ENCODE measurements at places on chromosomes 2 and 18. TPM values are rescaled to one million over a fixed set of nuclear protein-coding genes. Genes with fewer than 3 reads are reported as not detected.

The FAP gene
- 95.7 TPM for polyA plus RNA-seq

The CNDP1 gene
- polyA plus RNA-seq, result 0.31 TPM

DNA sequence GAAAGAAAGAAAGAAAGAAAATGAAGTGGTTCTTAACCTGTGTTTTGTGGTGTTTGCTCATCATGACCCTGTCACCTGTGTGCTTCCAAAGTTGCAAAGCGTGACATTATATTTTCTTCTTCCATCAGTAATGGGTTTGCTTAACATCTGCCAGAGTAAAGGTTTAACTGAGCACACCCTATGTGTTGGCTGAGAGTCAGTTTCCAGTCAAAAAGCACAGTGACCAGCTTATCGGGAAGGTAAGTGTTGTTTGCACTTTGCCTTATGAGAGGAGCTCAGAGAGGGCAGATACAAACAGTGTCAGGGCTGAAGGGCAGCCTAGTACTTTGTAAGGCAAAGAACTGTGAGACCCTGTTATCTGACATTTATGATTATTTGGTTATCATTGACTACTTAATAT, 406.2 kb upstream of the CWC22 start:
- no peak for DNase-seq

GRCh38 chr2:240687045-240687740, 4.5 kb upstream of the AQP12A start:
- no peak for DNase-seq

GRCh38 chr18:2879889-2880288, 33.1 kb downstream of the EMILIN2 start:
- no peak for DNase-seq

- DNase-seq, result no peak
These were observed 54.5 kb downstream of the ACVR1 start for GRCh38 chr2:157821519-157822131.

DNA sequence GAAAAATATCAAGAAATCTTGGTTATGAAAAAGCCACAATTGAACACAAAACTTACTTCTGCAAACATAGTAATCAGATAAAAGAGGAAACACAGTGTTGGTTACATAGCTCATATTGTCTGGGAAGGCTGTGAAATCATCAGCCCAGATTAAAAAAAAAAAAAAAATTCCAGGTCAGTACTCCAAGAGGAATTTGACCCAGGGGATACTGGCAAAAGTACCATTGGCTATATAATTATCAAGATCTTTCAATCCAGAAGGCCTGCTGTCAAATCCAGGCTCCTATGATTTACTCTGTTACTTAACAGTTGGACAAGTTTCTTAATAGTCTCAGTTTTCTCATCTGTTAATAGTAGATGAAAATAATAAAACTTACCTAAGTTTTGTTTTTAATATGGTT, 12.9 kb upstream of the IKZF2 start:
- no peak for DNase-seq

GRCh38 chr18:78330766-78331165, 648.9 kb upstream of the SALL3 start:
- DNase-seq, result no peak
